NCI-H748 treated with DMSO at 0.1 percent for 48 hours (cell line): ENCODE measurements at places on chromosomes 5 and 9.

GRCh38 chr5:78677777-78678668, 29.5 kb upstream of the LHFPL2 start:
- no peak for DNase-seq

DNA sequence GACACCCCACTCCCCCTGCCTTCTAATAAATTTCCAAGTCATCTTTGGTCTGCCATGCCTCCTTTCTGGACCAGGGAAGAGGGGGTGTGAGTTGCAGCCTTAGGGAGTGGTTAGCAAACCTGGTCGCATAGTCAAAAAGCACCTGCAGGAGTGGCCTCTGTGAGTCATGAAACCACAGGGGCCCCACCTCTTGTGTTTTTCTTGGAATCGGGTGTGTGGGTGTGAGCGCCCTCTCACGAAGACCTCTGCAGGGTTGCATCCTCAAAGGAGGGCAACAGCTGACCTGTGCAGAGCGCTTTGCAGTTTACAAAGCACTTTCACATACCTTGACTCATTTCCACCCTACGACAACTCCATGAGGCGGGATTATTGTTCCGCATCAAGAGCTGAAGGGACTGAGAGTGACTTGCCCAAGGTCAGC, 36.8 kb upstream of the TEX48 start:
- no peak for DNase-seq

DNA sequence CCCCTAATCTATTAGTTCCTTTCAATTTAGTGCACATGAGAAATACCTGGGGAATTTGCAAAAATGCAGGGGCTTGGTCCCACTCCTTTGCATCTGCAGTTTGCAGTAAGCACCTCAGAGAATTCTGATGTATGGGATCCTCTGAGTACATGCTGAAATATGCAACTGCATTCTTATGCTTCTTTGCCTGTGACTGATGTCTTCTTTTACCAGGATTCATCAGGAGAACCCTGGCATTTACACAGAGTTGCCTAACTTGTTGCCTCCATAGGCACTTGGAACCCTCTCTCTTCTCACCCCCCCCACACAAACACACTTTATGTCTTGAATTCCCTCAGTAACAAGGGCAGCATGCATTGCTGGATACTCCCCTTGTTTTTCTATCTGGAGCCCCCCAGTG, 173.1 kb downstream of the KDM4C start:
- no peak for DNase-seq

DNA sequence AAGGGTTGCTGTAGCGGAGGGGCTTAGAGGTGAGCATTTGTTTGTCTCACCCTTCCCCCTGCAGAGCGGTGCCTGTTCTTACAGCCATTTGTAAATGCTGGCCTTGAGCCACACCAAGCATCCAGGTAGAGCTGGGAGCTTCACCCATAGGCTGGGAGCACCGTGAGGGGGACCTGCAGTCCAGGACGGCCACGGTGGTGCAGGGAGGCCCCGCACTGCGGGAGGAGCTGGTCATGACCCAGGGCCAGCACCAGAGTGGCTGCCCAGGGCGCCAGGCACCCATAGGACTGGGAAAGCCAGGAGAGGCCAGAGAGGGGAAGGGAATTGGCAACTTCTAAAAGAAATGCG, 197.3 kb upstream of the ADAMTS16 start:
- no peak for DNase-seq

DNA sequence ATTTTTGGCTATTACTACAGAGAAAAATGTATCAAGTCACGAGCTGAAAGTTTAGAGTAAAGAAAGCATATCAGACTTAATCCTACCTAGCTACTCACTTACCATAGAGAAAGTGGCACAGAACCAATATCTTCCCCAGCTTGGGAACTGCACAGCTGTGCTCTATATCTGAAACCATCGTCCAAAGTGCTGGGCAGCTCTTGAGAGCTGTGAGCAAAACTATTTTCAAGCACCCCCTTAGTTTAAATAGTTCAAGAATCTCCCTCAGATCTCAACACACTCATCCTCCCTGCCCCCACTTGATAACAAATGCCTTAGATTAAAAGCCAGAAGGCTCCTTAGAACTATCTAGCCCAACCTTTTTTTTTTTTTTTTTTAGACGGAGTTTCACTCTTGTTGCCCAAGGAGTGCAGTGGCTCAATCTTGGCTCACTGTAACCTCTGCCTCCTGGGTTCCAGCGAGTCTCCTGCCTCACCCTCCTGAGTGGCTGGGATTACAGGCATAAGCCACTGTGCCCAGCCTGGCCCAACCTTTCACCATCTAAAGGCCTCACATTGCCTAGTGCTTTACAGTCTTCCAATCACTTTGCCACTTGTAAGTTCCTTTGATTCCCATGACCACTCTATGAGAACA, 94.2 kb upstream of the APC start:
- no peak for DNase-seq

- DNase-seq: no peak
Measured at GRCh38 chr9:78292026-78292425, 4.9 kb upstream of the PSAT1 start.

DNA sequence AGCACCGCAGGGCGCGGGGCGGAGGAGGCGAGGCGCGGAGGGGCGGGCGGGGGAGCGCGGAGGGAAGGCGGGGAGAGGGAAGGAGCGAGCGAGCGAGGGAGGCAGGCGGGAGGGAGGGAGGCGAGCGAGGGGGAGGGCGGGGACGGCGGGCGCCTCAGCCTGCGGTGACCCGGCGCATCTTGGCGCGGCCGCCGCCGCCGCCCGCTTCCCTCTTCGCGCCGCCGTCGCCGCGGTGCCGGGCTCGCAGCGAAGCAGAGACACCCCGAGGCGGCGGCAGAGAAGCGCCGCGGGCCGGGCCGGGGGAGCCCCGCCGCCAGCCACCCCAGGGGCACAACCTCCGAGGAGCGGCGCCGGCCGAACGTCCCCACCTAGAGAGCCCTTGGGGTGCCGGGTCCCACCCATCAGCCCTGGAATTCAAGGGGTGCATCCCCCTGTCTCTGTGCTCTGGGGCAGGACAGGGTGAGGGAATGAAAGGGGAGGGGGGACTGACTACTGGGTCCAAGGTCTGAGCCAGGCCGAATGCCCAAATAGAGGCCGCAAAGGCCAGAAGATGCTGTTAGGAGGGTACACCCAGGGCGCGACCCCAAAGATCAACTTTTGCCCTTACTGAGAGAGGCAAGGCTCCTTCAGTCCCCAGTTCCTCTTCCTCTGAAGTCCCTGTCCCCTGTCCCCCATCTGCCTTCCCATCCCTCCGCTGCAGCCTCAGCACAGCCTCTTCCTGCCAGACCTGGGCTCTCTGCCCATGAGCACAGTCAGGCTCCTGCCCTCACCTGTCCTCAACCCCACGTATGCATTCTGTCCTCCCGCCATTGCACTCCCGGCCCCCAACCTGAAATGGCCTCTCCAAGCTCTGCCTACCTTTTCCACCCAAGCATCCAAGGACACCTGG, at the start of gene ADAMTS2:
TSS of gene ADAMTS2 (minus strand) at position 29 of the 889 bp plus-strand sequence. CDS start 133 bp downstream, outside the sequence.
- peak; percentile 21 for DNase-seq

DNA sequence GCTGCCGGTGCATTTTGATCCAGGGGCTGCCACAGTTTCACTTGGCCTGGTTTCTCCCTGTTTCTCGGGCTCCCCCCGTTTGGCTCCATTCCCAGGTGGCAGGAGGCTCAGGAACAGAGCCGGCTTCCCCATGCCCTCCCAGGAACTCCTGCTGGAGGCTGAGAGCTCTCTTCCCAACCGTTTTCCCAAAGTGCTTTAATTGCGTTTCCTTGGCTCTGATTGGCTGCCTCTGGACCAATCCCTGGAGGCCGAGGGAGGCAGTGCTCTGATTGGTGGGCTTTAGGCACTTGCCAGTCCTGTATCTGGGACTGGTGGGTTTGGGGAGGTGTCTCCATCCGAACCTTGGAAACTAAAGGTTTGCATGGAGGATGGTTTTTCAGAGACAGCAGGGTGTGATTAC, 4.9 kb downstream of the TSPAN17 start:
- no peak for DNase-seq

GRCh38 chr9:19533373-19533772, 124.6 kb downstream of the ACER2 start:
- no peak for DNase-seq

DNA sequence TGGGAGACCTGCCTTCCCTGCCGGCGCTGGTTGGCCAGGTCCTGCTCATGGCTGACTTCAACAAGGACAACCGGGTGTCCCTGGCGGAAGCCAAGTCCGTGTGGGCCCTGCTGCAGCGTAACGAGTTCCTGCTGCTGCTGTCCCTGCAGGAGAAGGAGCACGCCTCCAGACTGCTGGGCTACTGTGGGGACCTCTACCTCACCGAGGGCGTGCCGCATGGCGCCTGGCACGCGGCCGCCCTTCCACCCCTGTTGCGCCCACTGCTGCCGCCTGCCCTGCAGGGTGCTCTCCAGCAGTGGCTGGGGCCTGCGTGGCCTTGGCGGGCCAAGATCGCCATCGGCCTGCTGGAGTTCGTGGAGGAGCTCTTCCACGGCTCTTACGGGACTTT, 10.6 kb downstream of the DIPK1B start:
- DNase-seq: no peak

- no peak for DNase-seq
Measured at GRCh38 chr5:108046955-108047670, 334.8 kb downstream of the FBXL17 start.

- DNase-seq: peak; percentile 87
Measured at GRCh38 chr5:86880785-86881492, 263.2 kb downstream of the COX7C start.

GRCh38 chr9:89923961-89924504, 319.2 kb downstream of the GADD45G start:
- DNase-seq: no peak

DNA sequence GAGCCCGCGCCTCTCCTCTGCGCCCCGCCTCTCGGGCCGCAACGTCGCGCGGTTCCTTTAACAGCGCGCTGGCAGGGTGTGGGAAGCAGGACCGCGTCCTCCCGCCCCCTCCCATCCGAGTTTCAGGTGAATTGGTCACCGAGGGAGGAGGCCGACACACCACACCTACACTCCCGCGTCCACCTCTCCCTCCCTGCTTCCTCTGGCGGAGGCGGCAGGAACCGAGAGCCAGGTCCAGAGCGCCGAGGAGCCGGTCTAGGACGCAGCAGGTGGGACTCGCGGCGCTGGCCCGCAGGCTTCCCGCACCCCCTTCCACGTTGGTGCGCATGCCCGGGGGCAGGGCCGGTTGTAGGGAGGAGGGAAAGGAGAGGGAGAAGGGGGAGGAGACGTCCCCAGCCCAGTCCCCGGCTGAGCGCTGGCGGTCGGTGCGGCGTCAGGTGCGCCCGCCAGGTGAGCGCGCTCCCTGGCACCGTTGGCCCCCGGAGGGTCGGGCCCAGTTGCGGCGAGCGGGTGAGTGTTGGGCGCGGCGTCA, at the start of gene OCLN:
TSS of gene OCLN (plus strand) at position 400 of the 532 bp plus-strand sequence. CDS start 11,455 bp downstream, outside the sequence.
- DNase-seq: peak; percentile 71

- no peak for DNase-seq
Measured at GRCh38 chr5:69007163-69007562, 86.7 kb upstream of the SLC30A5 start.

DNA sequence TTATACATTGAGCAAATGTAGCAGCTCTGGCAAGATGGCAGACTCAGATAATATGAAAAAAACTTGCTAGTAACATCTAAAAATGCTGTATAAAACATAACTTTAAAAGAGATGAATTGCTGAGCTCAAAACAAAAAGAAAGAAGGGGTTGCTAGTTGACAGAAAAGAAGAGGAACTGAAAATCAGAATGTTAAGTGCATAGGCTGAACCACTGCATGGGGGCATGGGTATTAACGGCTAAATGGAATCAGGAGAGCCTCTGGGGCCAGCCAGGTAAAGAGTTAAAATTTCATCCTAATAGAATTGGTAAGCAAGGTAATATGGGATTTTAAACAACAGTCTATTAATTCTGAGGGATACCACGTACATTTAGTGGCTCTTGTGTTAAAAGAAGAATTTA, 146.8 kb downstream of the SMC2 start:
- no peak for DNase-seq

DNA sequence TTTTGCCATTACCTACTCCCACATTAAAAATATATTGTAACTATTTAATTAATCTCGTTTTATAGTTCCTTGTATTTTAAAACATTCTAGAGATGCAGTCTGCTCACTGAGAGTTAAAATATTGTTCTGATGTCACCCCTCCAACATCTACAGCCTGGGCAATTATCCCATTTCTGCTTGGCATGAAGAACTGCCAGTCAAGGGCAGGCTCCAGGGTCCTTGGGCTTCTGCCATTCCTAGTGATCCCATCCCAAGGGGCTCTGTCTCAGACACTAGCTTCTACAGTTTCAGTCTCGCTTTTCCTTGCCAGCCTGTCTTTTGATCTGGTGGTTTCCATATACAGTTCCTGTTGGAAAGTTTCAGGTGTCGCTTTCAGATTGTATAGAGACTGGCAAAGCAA, 287.2 kb downstream of the TMEM232 start:
- no peak for DNase-seq

GRCh38 chr5:122112733-122113558, 16.4 kb upstream of the ZNF474 start:
- no peak for DNase-seq

- no peak for DNase-seq
Measured at GRCh38 chr9:122808141-122808540, 8.2 kb downstream of the OR1K1 start.

GRCh38 chr9:124708633-124709291, 62.3 kb downstream of the NR6A1 start:
- DNase-seq: no peak

GRCh38 chr9:108050894-108051293, 561.3 kb upstream of the KLF4 start:
- DNase-seq: no peak

DNA sequence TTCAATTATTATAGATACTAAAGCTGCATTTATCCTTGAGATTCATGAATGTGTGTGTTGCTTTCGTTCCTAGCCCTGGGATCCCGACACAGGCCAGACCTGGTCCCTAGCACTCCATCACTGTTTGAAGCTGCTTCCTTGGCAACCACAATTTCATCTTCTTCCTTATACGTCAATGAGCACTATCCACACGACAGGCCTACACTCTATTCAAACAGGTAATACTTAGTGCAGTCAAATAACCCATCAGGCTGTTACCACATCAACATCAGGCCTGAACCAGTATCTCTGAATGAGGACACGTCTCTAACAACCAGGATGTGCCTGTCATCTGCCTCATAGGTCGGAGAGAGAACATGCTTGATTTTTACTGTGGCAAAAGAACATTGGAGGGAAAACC, 73.3 kb downstream of the PRKACG start:
- DNase-seq: no peak

GRCh38 chr5:38540314-38540713, 16.1 kb downstream of the LIFR start:
- DNase-seq: peak; percentile 98

DNA sequence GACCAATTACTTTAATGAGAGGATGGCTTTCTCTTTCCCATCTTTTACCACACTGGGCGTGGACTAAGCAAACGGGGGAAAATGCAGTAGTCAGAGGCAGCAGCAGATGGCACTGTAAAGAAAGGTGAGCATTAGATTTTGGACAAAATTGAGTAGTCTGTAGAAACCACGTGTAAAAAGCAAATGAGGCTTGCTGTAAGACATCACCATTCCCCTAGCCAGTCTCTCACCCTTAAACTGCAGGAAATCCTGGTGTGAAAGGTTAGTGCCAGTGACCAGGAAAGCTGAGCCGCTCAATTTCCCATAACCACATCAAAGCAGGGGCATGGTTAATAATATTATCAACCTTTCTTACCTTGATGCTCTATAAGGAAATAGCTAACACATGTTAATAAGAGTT, 31.8 kb downstream of the SPATA31C2 start:
- DNase-seq: no peak

GRCh38 chr5:119405419-119405818, 46.9 kb upstream of the HSD17B4 start:
- no peak for DNase-seq
